Activated naive CD8-positive, alpha-beta T cell treated with anti-CD3 and anti-CD28 coated beads, Interleukin-2, amount 10 ng/mL, durations not matched to agents 7 days and 5 days (primary cell): ENCODE measurements at places on chromosomes 5 and 9. TPM values are rescaled to one million over a fixed set of nuclear protein-coding genes. Genes with fewer than 3 reads are reported as not detected.

PPP6C gene
- 50.4 TPM for total RNA-seq

RANBP17 gene
- total RNA-seq, result 0.53 TPM

C1QTNF3 gene
- total RNA-seq, result 4.1 TPM

HTR4 gene
- not detected for total RNA-seq

FOXD4L4 gene
- 0.28 TPM for total RNA-seq

HACD4 gene
- total RNA-seq, result 17.5 TPM

CDC25C gene
- total RNA-seq, result 11.9 TPM

ITGA1 gene
- 21.7 TPM for total RNA-seq

GRCh38 chr9:23801523-23801922, 24.5 kb downstream of the ELAVL2 start:
- no peak for DNase-seq
- no peak overlapping the region for H3K4me3 ChIP-seq
- no peak overlapping the region for H3K27ac ChIP-seq
- H3K36me3 ChIP-seq, result no peaks in the 10 kb centered on the region
- no peaks in the 10 kb centered on the region for H3K27me3 ChIP-seq
- H3K4me1 ChIP-seq, result no peaks in the 10 kb centered on the region

GRCh38 chr5:120086081-120086480, 378.0 kb upstream of the PRR16 start:
- H3K27me3 ChIP-seq, result no peaks in the 10 kb centered on the region
- H3K4me1 ChIP-seq, result peaks cover 8% of the 10 kb centered on the region
- no peak for DNase-seq
- H3K27ac ChIP-seq, result no peak overlapping the region
- no peaks in the 10 kb centered on the region for H3K36me3 ChIP-seq
- H3K4me3 ChIP-seq, result no peak overlapping the region

DNA sequence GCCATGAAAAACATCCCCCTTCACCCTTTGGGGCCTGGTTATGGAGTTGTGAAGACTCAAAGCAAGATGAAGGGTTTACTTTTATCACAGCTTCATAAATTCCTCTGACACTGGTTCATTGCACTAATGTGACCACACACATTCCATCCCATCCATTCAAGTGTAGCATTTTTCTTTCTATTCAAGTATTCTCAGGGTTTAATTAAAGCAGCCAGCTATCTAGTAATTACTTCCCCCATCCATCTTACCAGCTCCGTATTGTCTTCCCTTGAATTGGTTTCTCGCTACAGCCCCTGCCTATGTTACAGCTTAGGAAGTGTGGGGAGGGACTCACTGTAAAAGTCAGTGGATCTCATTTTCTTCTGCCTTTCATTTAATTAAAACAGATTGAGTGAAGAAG, 387.0 kb upstream of the RFX3 start:
- no peak for DNase-seq
- no peak overlapping the region for H3K27ac ChIP-seq
- no peak overlapping the region for H3K4me3 ChIP-seq
- peaks cover 4% of the 10 kb centered on the region for H3K4me1 ChIP-seq

DNA sequence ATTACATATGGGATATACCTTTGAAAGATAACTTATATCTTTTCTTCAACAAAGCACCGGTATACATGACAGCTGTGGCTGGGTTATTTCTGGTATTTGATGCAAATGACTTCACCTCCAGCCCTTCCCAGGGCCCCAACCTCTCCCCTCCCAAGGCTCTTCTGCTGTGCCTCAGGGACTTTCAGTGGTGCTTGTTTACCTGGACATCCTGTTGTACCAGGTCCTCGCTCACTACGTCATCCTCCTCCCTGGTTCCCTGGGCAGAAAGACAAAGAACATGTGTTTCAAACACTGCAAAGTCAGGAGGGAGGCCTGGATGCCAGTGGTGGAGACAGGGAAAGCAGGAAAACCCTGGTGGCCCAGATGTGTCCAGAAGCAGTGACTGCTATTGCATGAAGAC, 23.4 kb downstream of the ANXA6 start:
- no peak overlapping the region for H3K4me3 ChIP-seq
- peaks cover 55% of the 10 kb centered on the region for H3K36me3 ChIP-seq
- no peak for DNase-seq
- H3K4me1 ChIP-seq, result peaks cover 51% of the 10 kb centered on the region

- H3K27me3 ChIP-seq, result peaks cover 9% of the 10 kb centered on the region
- DNase-seq, result no peak
- no peak overlapping the region for H3K27ac ChIP-seq
- H3K36me3 ChIP-seq, result no peaks in the 10 kb centered on the region
- H3K4me3 ChIP-seq, result no peak overlapping the region
Observed at GRCh38 chr5:169064093-169064492, 236.8 kb downstream of the SLIT3 start.

DNA sequence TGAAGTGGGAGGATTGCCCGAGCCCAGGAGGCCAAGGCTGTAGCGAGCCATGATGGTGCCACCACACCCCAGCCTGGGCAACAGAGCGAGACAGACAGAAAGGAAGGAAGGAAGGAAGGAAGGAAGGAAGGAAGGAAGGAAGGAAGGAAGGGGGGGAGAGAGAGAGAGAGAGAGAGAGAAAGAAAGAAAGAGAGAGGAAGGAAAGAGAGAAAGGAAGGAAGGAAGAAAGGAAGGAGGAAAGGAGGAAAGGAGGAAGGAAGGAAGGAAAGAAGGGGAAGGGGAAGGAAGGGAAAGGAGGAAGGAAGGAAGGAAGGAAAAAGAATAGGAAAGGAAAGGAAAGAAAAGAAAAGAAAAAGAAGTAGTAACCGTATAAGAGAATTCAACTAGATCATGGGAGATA, 20.8 kb upstream of the LHFPL2 start:
- peaks cover 7% of the 10 kb centered on the region for H3K27me3 ChIP-seq
- H3K4me1 ChIP-seq, result no peaks in the 10 kb centered on the region
- no peak overlapping the region for H3K27ac ChIP-seq
- no peak overlapping the region for H3K4me3 ChIP-seq

- no peaks in the 10 kb centered on the region for H3K27me3 ChIP-seq
- H3K4me3 ChIP-seq, result no peak overlapping the region
- no peaks in the 10 kb centered on the region for H3K36me3 ChIP-seq
- DNase-seq, result no peak
Observed at GRCh38 chr5:102823441-102823874, 68.4 kb downstream of the PAM start.

DNA sequence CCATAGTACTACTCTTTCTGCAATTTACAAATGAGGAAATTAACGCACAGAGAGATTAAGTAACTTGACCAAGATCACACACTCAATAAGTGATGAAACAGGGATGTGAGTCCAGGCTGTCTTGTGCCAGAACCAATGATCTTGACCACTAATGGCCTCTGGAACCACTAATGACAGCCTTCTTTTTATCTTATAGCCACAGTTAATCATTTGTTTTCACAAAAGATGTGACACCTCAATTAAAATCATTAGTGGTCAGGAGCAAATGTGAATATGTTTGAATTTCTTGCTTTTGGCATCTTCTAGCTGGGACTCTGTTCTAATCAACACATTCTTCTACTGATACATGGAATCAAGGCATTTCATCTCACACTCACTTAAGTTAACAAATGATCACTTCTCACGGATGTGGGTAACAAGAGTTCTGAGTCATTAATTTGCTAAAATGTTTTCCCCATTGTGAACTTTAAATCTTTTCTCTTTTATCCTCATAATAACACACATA, 102.7 kb upstream of the CD180 start:
- no peaks in the 10 kb centered on the region for H3K4me1 ChIP-seq
- no peaks in the 10 kb centered on the region for H3K36me3 ChIP-seq
- peaks cover 2% of the 10 kb centered on the region for H3K27me3 ChIP-seq

GRCh38 chr5:128546658-128547281, 8.7 kb upstream of the FBN2 start:
- H3K27ac ChIP-seq, result no peak overlapping the region
- no peak for DNase-seq
- no peaks in the 10 kb centered on the region for H3K36me3 ChIP-seq
- H3K27me3 ChIP-seq, result no peaks in the 10 kb centered on the region

DNA sequence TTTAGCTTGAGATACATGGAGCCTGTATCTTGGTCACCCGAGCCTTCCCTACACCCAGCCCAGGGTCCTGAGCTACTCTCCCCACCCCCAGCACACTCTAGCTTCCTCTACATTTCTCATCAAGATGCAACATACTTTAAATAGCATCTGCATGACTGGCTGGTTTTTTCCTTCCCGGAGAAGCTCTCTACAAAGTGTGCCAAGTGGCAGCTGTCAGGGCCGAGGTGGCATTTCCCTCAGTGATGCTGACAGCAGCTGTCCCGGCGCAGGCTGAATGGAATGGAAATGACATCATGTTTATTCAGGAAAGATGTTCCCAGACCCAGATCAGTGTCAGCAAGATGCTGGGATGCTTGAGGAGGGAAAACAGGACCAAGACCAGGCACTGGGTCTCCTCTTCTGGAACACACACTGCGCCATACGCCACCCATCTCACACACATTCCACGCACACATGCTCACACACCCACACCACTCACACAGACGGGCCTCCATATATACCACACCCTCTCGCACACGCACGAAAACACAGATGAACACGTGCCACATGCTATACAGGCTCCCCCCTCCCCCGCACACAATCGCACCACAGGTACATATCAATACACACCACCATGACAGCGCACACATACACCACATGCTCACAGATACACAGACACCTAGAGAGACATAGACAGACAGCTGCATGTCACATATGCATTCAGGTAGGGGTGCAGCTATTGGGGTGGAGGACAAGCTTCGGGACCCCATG, 67.8 kb downstream of the LHX2 start:
- no peak overlapping the region for H3K27ac ChIP-seq
- H3K4me3 ChIP-seq, result no peak overlapping the region
- H3K36me3 ChIP-seq, result no peaks in the 10 kb centered on the region
- peaks cover 12% of the 10 kb centered on the region for H3K27me3 ChIP-seq

DNA sequence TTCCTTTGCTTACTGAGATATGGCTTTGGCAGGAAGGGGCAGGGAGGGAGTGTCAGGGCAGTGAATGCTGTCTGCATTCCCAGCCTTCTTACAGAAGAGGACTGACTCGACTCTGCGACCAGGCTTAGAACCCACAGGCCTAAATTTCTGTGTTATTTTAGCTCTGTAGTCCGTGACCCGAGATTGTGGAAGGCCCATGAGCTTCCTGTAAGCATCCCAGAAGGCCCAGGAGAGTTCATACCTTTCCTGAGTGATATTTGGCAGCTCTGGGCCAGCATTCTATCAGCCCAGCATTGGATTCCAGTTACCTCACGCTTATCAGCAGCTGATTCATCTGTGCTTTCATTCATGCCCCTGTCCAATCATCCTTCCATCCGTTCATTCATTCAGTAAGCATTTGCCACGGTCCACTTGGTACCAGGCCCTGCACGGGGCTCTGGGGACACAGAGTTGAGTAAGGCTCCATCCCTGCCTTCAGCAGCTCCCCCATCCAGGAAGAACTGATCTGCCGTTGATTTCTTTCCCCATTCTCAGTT, 28.2 kb upstream of the RPL26L1 start:
- no peaks in the 10 kb centered on the region for H3K27me3 ChIP-seq
- peaks cover 5% of the 10 kb centered on the region for H3K4me1 ChIP-seq
- H3K36me3 ChIP-seq, result peaks cover 3% of the 10 kb centered on the region
- no peak for DNase-seq
- no peak overlapping the region for H3K4me3 ChIP-seq
- H3K27ac ChIP-seq, result no peak overlapping the region

DNA sequence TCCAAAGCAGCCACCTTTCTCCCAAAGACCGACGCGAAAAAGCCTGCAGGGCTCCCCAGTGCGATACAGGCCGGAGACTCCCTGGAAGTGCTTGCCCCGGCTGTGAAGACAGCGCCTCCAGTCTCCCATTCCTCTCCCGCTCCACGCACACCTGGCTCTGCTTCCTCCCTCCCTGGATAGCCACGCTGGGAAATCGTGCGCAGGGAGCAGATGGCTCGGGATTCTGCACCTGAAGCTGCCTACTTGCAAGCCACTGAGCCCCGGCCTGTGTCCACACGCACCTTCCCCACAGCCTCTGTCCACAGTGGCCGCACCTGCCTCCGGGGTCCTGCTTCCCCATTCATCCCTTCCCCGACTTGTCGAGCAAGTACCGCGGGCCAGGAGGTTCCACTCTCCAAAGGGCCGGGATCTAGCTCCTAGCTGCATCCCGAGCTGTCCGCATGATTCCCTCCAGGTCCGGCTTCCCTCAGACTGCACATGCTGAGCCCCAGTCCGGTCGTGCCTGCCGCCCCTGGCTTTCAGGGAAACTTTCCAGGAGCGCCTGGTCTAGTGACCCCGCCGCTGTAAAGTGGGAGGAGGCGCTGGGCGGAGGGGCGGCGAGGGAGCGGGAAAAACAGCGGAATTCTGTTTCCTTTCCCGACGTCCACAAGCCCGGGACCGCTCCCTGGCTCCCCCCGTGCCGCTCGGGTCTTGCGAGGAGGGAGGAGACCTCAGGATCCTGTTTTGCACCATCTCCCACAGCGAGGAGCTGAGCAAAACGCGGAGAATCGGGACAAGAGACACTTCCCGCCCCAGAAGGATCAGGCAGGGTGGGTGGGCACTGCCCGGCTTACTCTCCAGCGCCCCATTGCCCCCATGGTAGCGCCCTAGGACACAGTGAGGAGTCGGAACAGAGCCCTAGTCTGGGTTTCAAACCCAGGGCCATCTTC, 2.0 kb downstream of the SEMA6A start:
- peaks cover 21% of the 10 kb centered on the region for H3K4me1 ChIP-seq
- H3K27ac ChIP-seq, result no peak overlapping the region
- H3K27me3 ChIP-seq, result peaks cover 75% of the 10 kb centered on the region
- H3K4me3 ChIP-seq, result no peak overlapping the region
- DNase-seq, result no peak
- H3K36me3 ChIP-seq, result peaks cover 1% of the 10 kb centered on the region

GRCh38 chr9:124761196-124761595, 9.9 kb downstream of the NR6A1 start:
- DNase-seq, result no peak
- H3K27ac ChIP-seq, result no peak overlapping the region
- H3K36me3 ChIP-seq, result no peaks in the 10 kb centered on the region
- H3K27me3 ChIP-seq, result peaks cover 89% of the 10 kb centered on the region

DNA sequence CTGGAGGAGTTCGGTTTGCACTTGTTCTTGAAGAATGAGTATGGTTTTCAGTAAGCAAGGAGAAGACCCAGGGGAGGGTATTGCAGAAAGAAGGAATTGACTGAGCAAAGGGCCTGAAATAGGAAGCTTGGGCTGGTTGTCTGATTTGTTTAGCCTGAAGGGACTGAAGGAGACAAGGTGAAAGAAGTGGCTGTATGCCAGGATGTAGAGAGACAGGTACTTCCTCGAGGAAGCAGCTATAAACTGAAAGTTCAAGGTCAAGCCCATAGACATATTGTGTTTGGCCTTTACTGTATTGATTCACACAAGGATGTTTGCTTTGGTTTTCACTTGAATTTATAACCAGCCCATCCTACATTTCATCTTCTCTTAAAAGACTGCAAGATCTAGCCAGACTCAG, 183.1 kb downstream of the PALM2AKAP2 start:
- H3K4me1 ChIP-seq, result peaks cover 20% of the 10 kb centered on the region
- H3K4me3 ChIP-seq, result no peak overlapping the region
- peaks cover 7% of the 10 kb centered on the region for H3K36me3 ChIP-seq
- no peak overlapping the region for H3K27ac ChIP-seq
- H3K27me3 ChIP-seq, result peaks cover 34% of the 10 kb centered on the region
- no peak for DNase-seq

DNA sequence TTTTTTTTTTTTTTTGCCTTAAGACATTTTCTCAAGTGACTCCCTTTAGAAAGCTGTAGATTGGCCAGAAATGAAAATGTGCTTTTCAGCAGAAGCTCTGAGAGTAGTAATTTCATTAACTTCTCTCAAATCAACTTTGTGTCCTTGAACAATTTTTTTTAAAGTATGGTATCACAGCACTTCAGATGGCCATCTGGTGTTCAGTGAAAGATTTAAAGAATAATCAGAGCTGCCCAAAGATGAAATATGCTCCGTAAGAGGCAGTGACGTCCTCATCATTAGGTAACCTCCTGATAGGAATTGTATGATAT, 43.0 kb upstream of the PCAT7 start:
- DNase-seq, result no peak
- H3K27ac ChIP-seq, result no peak overlapping the region
- H3K4me3 ChIP-seq, result no peak overlapping the region
- peaks cover 1% of the 10 kb centered on the region for H3K4me1 ChIP-seq
- no peaks in the 10 kb centered on the region for H3K36me3 ChIP-seq
